ENCODE measurements at places on chromosomes 5 and 9.

- DNase-seq = no peak
Measured at GRCh38 chr5:68037546-68037945, 178.0 kb upstream of the PIK3R1 start.

DNA sequence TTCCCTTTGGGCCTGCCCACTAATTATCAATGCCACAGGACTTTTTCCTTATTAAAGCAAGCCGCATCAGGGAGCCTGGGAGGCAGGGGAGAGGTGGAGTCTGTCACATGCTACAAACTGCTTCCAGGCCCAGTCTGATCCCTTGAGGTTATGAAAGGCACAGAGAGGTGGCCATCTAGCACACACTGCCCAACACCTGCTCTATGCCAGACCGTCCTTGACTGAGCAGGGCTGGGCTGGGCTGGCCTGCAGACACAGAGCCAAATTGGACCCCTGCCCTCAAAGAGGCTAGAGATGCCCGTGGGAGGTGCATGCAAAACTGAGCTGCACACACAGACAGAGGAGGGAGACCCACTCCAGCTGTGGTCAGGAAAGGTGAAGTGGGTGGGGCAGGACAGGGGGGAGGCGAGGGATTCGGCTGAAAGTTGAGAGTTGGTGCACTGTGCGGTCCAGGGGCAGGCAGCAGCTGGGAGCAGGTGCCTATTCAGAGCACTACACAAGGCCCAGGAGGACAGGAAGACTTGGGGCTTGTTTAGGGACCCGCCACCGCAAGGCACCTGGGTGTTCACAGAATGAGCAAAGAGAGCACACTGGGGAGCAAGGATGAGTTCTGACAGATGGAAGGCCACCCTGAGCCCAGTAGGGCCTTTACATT lies 36.4 kb upstream of the TCF7 start:
- DNase-seq = no peak

- peak; percentile 84 for DNase-seq
Measured at GRCh38 chr9:86734771-86735170, 212.5 kb downstream of the GAS1 start.

GRCh38 chr9:127734247-127734746 lies 797 bp downstream of the TOR2A start:
- DNase-seq = no peak

- no peak for DNase-seq
Measured at GRCh38 chr9:115756736-115757135, 396.9 kb upstream of the PAPPA start.

DNA sequence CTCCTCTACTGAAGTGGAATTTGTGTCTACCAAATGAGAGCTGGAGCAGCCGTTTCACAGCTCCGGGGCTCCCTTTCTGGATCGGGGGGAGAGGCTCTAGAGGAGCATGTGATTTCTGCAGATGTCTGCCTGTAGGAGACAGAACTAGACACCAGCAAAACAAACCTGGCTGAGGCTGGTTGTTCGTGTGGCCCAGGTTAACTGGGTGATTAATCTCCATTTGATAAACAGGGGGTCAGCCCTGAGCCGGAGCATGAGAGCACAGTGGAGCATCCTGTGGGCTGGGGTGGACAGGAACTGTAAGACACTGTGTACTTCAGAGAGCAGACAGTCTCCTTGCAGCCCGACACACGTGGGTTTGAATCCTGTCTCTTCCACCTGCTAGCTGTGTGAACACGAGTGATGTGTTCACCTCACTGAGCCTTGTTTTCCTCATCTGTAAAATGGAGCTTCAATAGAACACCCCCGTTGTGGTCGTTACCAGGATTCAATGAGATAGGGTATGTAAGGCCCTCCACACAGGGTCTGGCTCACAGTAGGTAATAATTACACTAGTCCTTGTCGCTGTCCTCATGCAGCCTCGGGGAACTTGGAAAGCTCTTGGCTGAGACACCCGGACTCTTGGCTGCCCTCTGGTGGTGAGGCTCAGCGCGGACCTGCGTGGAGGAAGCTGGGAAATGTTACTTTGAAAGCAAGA lies 12.9 kb downstream of the CXCL14 start:
- peak; percentile 10 for DNase-seq

GRCh38 chr9:16063241-16063591 lies 510.4 kb downstream of the CCDC171 start:
- DNase-seq = no peak

GRCh38 chr5:35203403-35203802 lies 26.9 kb downstream of the PRLR start:
- no peak for DNase-seq

- DNase-seq = no peak
Measured at GRCh38 chr9:78857373-78858225, 560.7 kb downstream of the PSAT1 start.

Data from astrocyte (in vitro differentiated cells and primary cell).